ENCODE measurements at places on chromosomes 5 and 9. TPM values are rescaled to one million over a fixed set of nuclear protein-coding genes. Genes with fewer than 3 reads are reported as not detected.

The UGT3A2 gene
- not detected for total RNA-seq

The AGXT2 gene
- not detected for total RNA-seq

DNA sequence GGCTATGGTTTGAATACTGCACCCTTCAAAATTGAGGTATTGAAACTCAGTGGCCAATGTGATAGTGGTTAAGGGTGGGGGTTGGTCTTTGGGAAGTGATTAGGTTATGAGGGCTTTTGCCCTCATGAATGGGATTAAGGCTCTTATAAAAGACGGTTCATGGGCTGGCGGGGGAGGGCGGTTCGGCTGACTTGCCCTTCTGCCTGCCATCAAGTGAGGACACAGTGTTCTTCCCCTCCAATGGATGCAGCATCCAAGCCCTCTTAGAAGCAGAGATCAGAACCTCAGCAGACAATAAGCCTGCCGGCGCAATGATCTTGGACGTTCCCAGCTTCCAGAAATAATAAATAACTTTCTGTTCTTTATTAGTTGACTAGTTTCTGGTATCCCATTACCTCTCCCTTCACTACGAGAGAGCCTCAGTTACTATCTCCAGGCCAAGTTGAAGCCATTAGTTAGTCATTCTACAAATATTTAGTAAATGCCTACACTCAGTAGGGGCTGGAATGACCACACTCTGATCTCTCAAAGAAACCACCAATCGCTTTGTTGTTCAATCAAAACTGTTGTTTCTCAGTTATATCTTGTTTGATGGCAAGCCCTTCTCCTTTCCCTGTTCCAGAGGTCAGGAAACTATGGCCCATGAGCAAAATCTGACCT lies 219.3 kb downstream of the TSSK1B start:
- no peak for DNase-seq

- no peak for DNase-seq
Measured at GRCh38 chr5:50807661-50808060, 141.2 kb downstream of the PARP8 start.

The SPATA31D4 gene
- not detected for total RNA-seq

DNA sequence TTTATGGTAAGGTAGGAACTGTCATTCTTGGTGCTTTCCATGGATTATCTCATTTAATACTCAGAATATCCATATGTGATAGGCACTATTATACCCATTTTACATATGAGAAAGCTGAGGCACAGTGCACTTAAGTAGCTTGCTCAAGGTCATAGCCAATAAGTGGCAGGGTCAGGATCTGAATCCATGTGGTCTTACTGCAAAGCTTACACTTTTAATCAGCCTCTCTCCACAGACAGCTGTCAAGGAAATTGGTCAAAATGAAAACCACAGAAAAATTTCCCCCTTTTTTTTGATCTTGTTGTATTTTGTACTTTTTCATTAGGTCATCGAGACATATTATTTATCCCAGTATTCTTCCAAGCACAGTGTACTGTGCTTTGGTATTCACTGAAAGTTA lies 78.5 kb downstream of the ERCC6L2 start:
- no peak for DNase-seq

DNA sequence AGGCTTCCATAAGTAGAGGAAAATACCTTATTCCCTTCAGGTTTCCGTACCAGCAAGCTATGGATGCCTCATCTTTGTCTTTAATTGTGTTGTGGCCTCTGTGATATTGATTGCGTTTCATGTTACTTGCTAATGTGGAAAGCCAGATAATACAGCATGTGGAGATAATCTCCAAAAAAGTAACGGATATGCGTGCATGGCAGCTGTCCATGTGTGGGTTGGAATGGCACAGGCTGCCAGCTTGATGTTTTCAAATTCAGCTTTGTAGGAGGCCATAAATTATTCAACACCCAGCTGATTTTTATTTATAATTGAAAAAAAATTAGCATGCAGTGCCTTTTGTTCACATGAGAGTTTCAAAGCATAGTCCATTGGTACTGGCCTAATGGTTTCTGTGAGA lies 144.9 kb downstream of the GIN1 start:
- DNase-seq = no peak

- DNase-seq = no peak
Measured at GRCh38 chr5:172411484-172412072, 42.7 kb downstream of the SH3PXD2B start.

The CCDC127 gene
- 9.0 TPM for total RNA-seq

DNA sequence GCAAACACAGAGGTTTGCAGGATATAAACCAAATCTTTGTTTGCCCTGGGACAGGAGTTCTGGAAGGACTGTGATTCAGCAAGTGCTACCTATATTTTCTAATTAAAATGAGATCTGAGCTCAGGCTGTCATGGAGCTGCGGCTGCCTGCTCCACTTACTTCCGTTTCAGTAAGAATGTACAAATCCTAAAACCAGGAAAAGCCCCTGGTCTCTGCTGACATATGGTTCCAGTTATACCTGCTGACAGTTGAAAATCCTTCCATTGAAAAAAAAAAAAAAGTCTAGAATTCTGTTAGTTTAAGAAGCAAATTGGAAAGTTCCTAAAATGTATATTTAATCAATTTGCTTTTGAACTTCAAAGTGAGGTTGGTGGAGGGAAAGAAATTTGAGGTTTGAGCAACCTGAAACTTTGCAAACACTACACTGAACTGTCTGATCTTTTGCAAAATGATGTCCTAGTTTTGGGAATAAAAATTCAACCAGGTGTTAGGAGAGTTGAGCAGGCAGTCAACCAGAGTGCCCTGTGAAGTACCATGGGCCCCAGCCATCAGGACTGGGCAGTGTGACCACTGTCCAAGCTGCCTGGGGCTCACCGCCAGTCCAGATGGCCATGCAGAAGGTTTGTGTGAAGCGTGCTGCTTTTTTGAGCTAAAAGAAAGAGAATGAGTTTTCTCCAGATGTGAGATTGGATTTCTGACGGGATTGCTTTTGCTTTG lies 50.6 kb downstream of the SHB start:
- no peak for DNase-seq

Measured in sciatic nerve (tissue), 2 donors.